ENCODE measurements at places on chromosomes 6 and 20.
A peak's percentile ranks its signal among the peaks of the same experiment; 100 is the strongest.

GRCh38 chr6:17341117-17341805 is 52.1 kb upstream of the CAP2 start:
- no peak for DNase-seq

GRCh38 chr6:13248584-13248985 is 79.8 kb downstream of the TBC1D7 start:
- no peak for DNase-seq

GRCh38 chr6:65116326-65116725 is 590.7 kb downstream of the EYS start:
- no peak for DNase-seq

DNA sequence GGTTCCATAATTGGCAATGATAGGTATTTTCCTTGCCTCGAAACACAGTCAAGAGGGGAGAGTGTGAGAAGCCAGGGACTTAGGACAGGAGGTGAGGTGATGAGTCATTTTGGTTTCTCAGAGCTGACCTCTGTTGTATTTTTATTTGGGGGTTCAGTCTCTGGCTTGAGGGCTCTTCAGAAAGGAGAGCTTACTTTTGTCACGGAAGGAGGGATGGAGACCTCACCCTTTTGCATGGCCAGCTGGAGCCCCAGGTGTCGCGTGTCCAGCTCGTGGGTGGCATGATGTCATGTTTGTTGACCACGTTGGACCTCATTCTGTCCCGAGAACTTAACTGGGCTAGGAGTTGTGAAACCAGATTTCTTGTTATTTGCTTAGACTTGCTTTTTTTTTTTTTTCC is 293.9 kb downstream of the QKI start:
- no peak for DNase-seq

- DNase-seq = no peak
Measured at GRCh38 chr6:13358511-13358910, 30.2 kb upstream of the TBC1D7 start.

GRCh38 chr6:6697620-6698019 is 109.1 kb downstream of the LY86 start:
- no peak for DNase-seq

DNA sequence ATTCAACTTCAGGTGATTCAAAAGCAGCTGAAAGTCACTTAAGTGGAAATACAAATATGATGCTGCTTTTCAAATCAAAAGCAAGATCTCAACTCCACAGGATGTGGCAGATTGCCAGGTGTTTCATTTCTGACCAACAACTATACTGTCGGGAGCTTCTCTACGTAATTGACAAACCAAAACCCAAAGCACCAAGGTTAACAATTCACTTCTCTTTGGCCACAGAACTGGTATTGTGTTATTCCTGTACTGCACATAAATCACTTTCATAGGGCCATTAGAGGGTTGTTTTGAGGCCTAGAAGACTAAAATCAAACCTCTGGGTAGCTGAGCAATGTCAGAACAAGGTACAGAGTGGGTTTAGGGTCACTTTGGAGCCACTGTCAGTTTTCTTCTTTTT is 169.7 kb downstream of the HAO1 start:
- peak; percentile 75 for DNase-seq

All from SW480 (cell line).